ENCODE measurements at places on chromosomes 5 and 9. TPM values are rescaled to one million over a fixed set of nuclear protein-coding genes. Genes with fewer than 3 reads are reported as not detected.

GRCh38 chr5:109743770-109744212 is 54.1 kb downstream of the MAN2A1 start:
- no peak for DNase-seq

Gene HTR1A
- not detected for total RNA-seq

Gene DMRT2
- 5.2 TPM for total RNA-seq

Gene GABRA1
- total RNA-seq, result not detected

DNA sequence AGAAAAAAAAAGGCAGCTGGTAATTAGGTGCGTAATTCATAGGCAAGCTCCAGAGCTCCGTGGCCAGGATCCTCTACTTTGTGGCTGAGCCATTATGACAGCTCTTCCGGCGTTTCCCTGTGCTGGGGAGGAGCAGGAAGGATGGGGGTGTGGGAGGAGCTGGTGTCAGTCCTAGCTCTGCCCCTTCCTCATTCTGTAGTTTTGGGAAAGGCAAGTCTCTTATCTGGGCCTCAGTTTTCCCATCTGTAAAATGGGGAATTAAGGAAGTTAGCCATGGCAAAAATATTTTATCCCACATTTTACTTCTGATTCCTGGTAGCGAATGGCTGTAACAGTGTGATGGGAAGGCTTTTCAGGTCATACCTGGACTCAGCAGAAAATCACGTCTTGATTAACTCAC is 81.1 kb downstream of the SEC61B start:
- no peak for DNase-seq

Measured in breast epithelium (tissue), 4 donors.